ENCODE measurements at places on chromosomes 3 and 15. TPM values are rescaled to one million over a fixed set of nuclear protein-coding genes. Genes with fewer than 3 reads are reported as not detected.

- H3K4me1 ChIP-seq, result no peaks in the 10 kb centered on the region
- H3K36me3 ChIP-seq, result no peaks in the 10 kb centered on the region
- no peaks in the 10 kb centered on the region for H3K27me3 ChIP-seq
- H3K4me3 ChIP-seq, result no peak overlapping the region
- no peak overlapping the region for H3K27ac ChIP-seq
- no peak for DNase-seq
Measured at GRCh38 chr15:85440451-85440850, 60.0 kb downstream of the AKAP13 start.

DNA sequence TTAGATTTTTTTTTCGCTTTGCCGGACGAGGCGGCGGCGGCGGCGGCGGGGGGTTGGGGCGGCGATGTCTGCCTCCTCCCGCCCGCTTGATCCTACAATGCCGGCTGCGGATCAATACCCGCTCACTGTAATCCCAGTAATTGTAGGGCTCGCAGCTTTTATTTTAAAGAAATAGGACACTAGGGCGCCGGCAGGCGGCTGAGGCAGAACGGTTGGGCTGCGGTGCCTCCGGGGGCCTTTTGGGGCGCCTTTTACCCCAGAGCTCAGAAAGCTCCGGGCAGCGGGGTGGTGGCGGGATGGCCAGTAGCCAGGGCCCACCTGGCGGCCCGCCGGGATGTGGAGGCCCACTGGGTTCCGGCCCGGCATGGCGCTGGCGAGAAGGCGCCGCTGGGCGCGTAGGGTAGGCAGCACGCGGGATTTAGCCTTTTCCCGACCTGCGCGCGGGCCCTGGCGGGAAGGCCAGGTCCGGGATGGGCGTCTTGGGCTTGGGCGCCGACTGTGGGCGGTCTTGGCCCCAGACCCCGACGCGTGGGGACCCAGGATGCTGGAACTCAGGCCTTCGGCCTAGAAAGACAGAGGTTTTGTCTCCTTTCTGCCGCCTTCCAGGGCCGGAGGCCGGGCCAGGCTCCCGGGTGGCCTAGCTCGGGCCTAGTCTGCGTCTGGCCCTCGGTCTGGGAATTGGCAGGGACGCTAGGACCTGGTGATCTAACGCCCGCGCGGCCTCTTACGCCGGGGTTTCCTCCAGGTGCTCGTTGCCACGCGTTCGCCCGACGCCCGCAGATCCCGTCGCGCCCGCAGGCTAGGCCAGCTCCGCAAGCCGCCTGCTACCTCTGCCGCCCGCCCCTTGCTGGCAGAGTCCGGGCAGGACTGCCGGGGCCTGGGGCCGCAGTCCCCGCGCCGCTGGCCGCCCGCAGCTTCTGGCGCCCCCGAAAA is 15.5 kb upstream of the ONECUT1 start:
- peaks cover 56% of the 10 kb centered on the region for H3K4me1 ChIP-seq
- peak overlapping the region; percentile 75 for H3K4me3 ChIP-seq
- peak overlapping the region; percentile 98 for H3K27ac ChIP-seq
- DNase-seq, result no peak
- H3K36me3 ChIP-seq, result no peaks in the 10 kb centered on the region
- H3K27me3 ChIP-seq, result no peaks in the 10 kb centered on the region

DNA sequence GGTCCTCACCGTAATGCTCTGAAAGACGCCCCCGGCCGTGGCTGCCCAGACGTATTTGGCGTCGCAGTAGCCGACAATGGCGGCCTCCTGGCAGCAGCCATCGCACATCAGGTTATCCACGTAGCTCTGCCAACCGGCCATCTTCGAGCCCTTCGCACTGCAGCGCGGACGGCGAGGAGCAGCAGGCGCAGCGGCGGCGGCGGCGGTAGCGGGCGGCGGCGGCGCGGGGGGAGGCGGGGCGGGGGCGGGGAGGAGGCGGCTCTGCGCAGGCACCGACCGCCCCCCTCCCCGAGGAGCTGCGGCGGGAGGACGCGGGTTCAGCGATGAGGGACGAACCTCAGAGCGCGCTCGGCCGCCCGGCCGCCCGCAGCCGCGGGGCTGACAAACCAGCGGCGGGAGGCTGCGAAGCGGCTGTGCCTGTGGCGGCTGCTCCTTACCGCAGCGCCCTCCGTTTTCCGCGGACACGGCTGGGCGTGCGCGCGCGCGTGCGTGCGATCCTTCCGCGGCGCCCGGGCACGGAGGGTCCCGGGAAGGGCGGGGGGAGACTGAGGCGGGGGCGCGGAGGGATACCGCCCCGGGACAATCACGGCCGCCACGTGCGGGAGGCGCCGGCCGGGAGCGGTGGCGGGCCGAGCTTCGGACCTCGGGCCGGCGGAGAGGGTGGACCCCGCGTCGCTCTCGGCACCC is at the start of gene PFN2:
TSS of gene PFN2 (minus strand) at position 180 of the 687 bp plus-strand sequence. CDS start at position 141, 39 bp downstream.
- peak; percentile 57 for DNase-seq
- H3K4me1 ChIP-seq, result peaks cover 8% of the 10 kb centered on the region
- H3K27me3 ChIP-seq, result no peaks in the 10 kb centered on the region
- no peaks in the 10 kb centered on the region for H3K36me3 ChIP-seq
- H3K27ac ChIP-seq, result peak within 1 kb of the TSS; percentile 60
- peak within 1 kb of the TSS; percentile 86 for H3K4me3 ChIP-seq

GRCh38 chr3:130316169-130316568 is 29.3 kb upstream of the COL6A5 start:
- no peak overlapping the region for H3K4me3 ChIP-seq
- no peaks in the 10 kb centered on the region for H3K27me3 ChIP-seq
- no peaks in the 10 kb centered on the region for H3K4me1 ChIP-seq
- no peaks in the 10 kb centered on the region for H3K36me3 ChIP-seq
- no peak for DNase-seq
- no peak overlapping the region for H3K27ac ChIP-seq

DNA sequence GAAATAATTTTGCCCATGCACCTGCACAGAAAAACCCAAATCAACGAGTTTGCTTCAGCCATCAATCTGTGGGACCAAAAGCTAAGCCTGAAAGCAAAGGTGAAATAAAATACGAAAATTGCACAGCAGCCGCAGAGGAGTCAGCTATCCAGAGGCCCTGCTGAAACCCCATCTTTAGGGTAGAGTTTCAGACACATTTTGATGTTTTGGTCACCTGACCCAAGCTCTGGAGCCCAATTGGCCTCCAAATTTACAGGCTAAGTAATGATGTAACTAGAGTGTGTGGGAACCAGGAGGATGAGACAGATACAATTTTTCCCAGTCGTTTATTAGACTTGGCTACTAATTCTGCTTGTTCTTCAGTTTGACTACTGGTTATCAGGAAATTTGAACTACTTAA is 308.6 kb upstream of the ATP11B start:
- no peaks in the 10 kb centered on the region for H3K27me3 ChIP-seq
- H3K27ac ChIP-seq, result no peak overlapping the region
- no peak for DNase-seq
- no peak overlapping the region for H3K4me3 ChIP-seq
- no peaks in the 10 kb centered on the region for H3K4me1 ChIP-seq
- H3K36me3 ChIP-seq, result no peaks in the 10 kb centered on the region

Gene SHC4
- under 0.01 TPM for total RNA-seq

DNA sequence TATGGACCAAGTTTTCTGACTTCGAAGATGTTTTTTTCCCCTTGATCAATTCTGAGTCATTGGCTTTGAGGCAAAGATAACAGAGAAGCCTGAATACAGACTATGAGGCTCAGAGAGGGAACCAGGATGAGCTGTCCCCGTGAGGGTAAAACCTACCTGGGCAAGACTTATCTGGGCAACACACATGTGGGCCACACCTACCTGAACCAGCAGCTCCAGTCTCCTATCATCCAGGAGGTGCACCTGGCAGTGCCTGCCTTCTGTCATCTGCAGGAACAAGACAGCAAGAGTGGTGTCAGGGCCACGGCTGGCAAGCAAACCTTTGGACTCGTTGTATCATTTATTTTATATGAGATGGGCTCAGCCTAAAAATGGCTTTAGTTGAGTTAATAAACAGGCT is 72.6 kb downstream of the FRMD4B start:
- H3K4me3 ChIP-seq, result no peak overlapping the region
- DNase-seq, result no peak
- no peaks in the 10 kb centered on the region for H3K27me3 ChIP-seq
- no peaks in the 10 kb centered on the region for H3K36me3 ChIP-seq

- no peaks in the 10 kb centered on the region for H3K36me3 ChIP-seq
- no peak overlapping the region for H3K27ac ChIP-seq
- H3K4me3 ChIP-seq, result no peak overlapping the region
- H3K4me1 ChIP-seq, result peaks cover 10% of the 10 kb centered on the region
- no peak for DNase-seq
Measured at GRCh38 chr3:57805674-57806073, 49.6 kb downstream of the SLMAP start.

DNA sequence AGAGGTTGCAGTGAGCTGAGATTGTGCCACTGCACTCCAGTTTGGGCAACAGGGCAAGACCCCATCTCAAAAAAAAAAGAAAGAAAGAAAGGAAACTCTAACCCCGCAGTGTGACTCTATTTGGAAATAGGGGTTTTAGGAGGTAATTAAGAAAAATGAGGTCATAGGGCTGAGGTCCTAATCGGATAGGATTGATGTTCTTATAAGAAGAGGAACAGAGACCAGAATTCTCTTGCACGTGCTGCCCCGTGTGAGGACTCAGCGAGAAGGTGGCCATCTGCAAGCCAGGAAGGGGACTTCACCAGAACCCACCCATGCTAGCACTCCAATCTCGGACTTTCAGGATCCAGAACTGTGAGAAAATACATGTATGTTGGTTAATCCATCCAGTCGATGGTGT is 25.8 kb downstream of the KLHL6 start:
- H3K4me1 ChIP-seq, result no peaks in the 10 kb centered on the region
- no peaks in the 10 kb centered on the region for H3K27me3 ChIP-seq
- no peak for DNase-seq
- no peak overlapping the region for H3K4me3 ChIP-seq
- no peak overlapping the region for H3K27ac ChIP-seq

GRCh38 chr3:86708893-86709292 is 282.1 kb downstream of the VGLL3 start:
- no peaks in the 10 kb centered on the region for H3K36me3 ChIP-seq
- no peaks in the 10 kb centered on the region for H3K27me3 ChIP-seq
- no peak overlapping the region for H3K27ac ChIP-seq

GRCh38 chr3:147846854-147847478 is 437.8 kb downstream of the ZIC1 start:
- H3K27ac ChIP-seq, result no peak overlapping the region
- no peaks in the 10 kb centered on the region for H3K27me3 ChIP-seq
- no peaks in the 10 kb centered on the region for H3K36me3 ChIP-seq
- DNase-seq, result no peak
- no peaks in the 10 kb centered on the region for H3K4me1 ChIP-seq

GRCh38 chr3:100105501-100105900 is 8.8 kb downstream of the FILIP1L start:
- no peak overlapping the region for H3K4me3 ChIP-seq
- no peaks in the 10 kb centered on the region for H3K27me3 ChIP-seq
- H3K4me1 ChIP-seq, result peaks cover 34% of the 10 kb centered on the region

DNA sequence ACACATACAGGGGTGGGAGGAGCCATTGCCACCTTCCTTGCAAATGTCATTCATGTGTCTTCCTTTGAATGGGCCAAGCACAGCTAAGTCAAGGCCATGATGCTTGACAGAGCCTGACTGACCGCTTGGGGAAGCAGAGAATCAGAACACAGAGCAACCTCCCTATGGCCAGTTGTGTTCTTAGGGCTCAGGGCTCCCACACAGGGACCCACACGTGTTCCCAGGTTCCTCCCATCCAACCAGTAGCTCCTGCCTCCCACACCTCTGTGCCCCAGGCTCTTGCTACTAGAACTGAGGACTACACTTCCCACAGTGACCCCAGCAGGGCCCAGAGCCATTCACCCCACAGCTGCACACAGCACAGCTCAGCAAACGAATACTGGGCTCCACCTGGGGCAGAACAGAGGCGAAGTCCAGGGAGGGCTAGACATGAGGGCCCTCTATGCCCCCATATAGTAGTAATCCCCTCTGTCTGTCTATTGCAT is 42.9 kb downstream of the KLF15 start:
- H3K36me3 ChIP-seq, result no peaks in the 10 kb centered on the region
- H3K4me1 ChIP-seq, result no peaks in the 10 kb centered on the region
- H3K27me3 ChIP-seq, result no peaks in the 10 kb centered on the region
- no peak overlapping the region for H3K4me3 ChIP-seq
- no peak overlapping the region for H3K27ac ChIP-seq
- DNase-seq, result no peak

GRCh38 chr3:70738291-70738681 is 425.8 kb upstream of the MDFIC2 start:
- no peak for DNase-seq
- no peaks in the 10 kb centered on the region for H3K36me3 ChIP-seq
- H3K27ac ChIP-seq, result no peak overlapping the region

Gene SGO1
- total RNA-seq, result 0.42 TPM
